ENCODE measurements at places on chromosomes 6 and 20.

- no peak for DNase-seq
Observed at GRCh38 chr6:167426084-167426483, 101.2 kb downstream of the TTLL2 start.

GRCh38 chr20:29472606-29473005 lies 1784.9 kb upstream of the DEFB115 start:
- no peak for DNase-seq

DNA sequence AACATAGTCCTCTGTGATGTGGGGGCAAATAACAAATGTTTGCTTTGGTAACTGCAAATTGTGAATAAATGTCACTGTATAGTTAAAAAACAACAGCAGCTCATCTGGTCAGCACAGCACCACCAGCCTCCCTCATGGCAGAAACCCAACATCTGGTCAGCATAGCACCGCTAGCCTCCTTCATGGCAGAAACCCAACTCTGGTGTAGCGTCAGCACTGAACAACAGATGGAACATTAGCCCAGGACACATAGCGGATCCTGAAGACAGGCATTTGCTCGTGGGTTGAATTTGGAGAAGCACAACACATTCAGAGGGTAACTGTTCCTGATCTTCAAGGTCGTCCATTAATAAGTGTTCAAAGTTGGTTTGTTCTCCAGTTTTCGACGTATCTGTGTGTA lies 265.9 kb downstream of the DLL1 start:
- no peak for DNase-seq

DNA sequence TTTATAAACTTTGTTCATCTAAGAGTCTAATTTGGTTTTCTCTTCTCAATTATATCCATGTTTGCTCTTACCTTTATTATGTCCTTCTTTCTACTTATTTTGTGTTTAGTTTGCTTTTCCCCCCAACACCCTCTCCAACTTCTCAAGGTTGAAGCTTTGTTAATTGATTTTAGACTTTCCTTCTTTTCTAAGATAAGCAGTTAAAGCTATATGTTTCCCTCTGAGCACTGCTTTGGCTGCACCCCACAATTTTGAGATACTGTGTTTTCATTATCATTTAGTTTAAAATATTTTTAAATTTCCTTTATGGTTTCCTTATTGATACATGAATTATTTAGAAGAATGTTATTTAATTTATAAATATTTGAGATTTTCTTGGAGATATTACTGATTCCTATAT lies 13.9 kb upstream of the BEND6 start:
- DNase-seq: no peak

GRCh38 chr6:148291876-148292275 lies 50.8 kb upstream of the SASH1 start:
- no peak for DNase-seq

GRCh38 chr6:5126214-5126613 lies 41.1 kb downstream of the PPP1R3G start:
- DNase-seq: no peak
